ENCODE measurements at places on chromosomes 2 and 18. TPM values are rescaled to one million over a fixed set of nuclear protein-coding genes. Genes with fewer than 3 reads are reported as not detected.

Gene ACVR2A
- total RNA-seq = 2.5 TPM

DNA sequence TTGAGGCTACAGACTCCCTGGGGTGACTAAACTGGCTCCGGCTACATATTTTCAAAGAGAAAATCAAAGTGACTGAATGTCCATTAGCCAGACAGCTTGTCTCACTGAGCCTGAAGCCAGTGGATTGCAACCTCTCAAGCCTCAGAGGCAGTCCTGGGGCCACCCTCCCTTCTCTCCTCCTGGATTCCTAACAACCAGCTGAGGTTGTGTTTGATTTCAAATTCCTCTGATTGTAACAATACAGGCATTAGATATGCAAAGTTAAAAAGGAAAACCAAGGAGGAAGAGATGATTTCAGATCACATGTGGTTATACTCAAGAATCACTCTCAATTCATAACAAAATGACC is 101.0 kb upstream of the LMAN1 start:
- H3K27ac ChIP-seq = no peak overlapping the region
- no peaks in the 10 kb centered on the region for H3K36me3 ChIP-seq
- H3K4me1 ChIP-seq = no peaks in the 10 kb centered on the region
- no peak for DNase-seq
- no peak overlapping the region for H3K4me3 ChIP-seq

GRCh38 chr2:46870051-46870839 is 45.4 kb downstream of the MCFD2 start:
- H3K4me3 ChIP-seq = no peak overlapping the region
- no peaks in the 10 kb centered on the region for H3K4me1 ChIP-seq
- no peak for DNase-seq
- H3K36me3 ChIP-seq = no peaks in the 10 kb centered on the region
- H3K27ac ChIP-seq = no peak overlapping the region

DNA sequence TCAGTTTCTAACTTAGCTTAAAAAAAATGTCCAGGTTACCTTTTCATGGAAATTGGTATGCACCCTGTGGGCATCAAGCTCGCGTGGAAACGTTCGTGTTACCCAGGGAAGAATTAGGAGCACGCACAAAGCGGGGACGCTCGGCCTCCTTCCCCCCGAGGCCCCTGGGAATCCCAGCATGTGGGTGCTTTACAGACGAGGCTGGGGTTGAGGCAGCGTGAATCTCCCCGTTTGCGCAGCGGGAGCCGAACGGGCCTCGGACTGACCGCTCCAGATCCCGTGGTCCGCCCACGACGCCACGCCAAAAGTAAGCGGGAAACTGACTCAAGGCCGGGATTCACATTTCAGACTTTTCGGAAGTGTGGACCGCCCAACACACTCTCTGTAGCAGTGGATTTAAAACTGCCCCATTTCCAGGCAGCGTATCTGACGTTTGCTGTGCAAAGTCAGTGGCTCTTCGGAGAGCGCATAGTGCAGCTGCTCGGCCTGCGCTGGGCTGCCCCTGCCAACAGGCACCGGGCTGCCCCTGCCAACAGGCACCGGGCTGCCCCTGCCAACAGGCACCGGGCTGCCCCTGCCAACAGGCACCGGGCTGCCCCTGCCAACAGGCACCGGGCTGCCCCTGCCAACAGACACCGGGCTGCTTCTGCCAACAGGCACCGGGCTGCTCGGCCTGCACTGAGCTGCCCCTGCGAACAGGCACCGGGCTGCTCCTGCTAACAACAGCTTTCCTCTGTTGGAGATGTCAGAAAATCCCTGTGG is 49.7 kb downstream of the SH3YL1 start:
- no peaks in the 10 kb centered on the region for H3K36me3 ChIP-seq
- no peaks in the 10 kb centered on the region for H3K4me1 ChIP-seq
- no peak overlapping the region for H3K27ac ChIP-seq
- H3K4me3 ChIP-seq = no peak overlapping the region

Gene DSG1
- not detected for total RNA-seq

Gene ST8SIA5
- not detected for total RNA-seq

- H3K4me1 ChIP-seq = peaks cover 13% of the 10 kb centered on the region
- DNase-seq = no peak
- H3K27ac ChIP-seq = no peak overlapping the region
- peaks cover 40% of the 10 kb centered on the region for H3K27me3 ChIP-seq
These were observed 3.7 kb downstream of the TNFRSF11A start for GRCh38 chr18:62328586-62329525.

DNA sequence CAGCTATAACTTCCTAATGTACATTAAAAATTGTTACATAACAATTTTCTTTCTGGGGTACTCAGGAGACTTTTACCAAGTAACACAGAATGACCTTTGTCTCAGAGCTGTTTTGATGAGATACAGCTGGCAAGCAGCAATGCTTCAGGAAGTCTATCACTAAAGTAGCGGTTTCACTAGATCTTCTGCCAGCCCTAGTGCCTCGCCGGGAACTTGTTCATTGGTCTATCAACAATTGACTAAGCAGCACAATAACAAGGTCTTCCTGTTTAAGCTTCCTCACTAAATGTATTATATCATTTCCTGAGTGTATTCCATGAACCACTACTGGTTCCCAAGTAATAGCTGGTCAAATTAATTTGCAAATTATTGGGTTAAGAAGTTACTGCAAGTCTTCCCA is 69.2 kb downstream of the TRIP12 start:
- H3K27ac ChIP-seq = no peak overlapping the region
- DNase-seq = peak; percentile 34
- H3K27me3 ChIP-seq = no peaks in the 10 kb centered on the region

- H3K4me1 ChIP-seq = no peaks in the 10 kb centered on the region
- DNase-seq = no peak
- H3K36me3 ChIP-seq = no peaks in the 10 kb centered on the region
- H3K27me3 ChIP-seq = no peaks in the 10 kb centered on the region
- no peak overlapping the region for H3K4me3 ChIP-seq
These were observed 235.9 kb downstream of the KLHL29 start for GRCh38 chr2:23620841-23621341.

DNA sequence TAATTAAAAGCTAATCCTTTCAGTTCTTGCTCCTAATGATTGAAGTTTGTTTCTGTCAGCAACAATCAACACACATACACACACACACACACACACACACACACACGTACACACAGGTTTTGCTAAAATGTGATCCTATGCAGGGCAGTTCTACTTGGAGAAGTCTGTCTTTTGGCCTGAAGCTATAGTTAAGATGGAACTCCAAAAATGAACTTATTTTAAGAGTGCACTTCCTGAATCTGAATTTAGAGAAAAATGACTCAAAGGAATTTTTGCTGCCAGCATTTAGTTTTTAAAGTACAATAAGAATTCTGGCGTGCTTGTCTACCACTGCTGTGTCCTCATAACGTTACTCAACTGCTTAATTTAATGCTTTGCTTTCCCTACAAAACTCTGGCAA is 6.6 kb downstream of the GALNT5 start:
- no peaks in the 10 kb centered on the region for H3K27me3 ChIP-seq
- no peaks in the 10 kb centered on the region for H3K36me3 ChIP-seq
- no peaks in the 10 kb centered on the region for H3K4me1 ChIP-seq
- H3K4me3 ChIP-seq = no peak overlapping the region
- no peak for DNase-seq
- H3K27ac ChIP-seq = peak overlapping the region; percentile 35

GRCh38 chr2:10202131-10202665 is 79.7 kb downstream of the RRM2 start:
- H3K36me3 ChIP-seq = no peaks in the 10 kb centered on the region
- no peaks in the 10 kb centered on the region for H3K27me3 ChIP-seq
- no peak overlapping the region for H3K27ac ChIP-seq
- no peak for DNase-seq
- H3K4me3 ChIP-seq = no peak overlapping the region

DNA sequence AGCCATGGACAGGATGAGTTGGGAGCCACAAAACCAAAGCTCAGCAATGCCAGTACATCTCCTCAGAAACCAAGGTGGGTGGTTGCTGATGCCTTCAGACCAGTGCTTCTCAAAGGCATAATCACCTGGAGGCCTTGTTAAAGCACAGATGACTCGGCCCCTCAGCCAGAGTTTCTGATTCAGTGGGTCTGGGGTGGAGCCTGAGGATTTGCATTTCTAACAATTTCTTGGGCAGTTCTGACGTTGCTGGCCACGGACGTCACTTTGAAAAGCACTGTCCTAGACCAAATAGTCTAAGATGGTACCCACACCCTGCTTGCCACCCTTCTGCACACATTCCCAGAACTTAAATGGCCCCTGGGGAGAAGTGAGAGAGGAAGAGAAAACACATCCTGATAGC is 24.1 kb upstream of the CDH2 start:
- no peak for DNase-seq
- no peaks in the 10 kb centered on the region for H3K4me1 ChIP-seq
- H3K36me3 ChIP-seq = no peaks in the 10 kb centered on the region
- H3K27ac ChIP-seq = no peak overlapping the region
- no peaks in the 10 kb centered on the region for H3K27me3 ChIP-seq

DNA sequence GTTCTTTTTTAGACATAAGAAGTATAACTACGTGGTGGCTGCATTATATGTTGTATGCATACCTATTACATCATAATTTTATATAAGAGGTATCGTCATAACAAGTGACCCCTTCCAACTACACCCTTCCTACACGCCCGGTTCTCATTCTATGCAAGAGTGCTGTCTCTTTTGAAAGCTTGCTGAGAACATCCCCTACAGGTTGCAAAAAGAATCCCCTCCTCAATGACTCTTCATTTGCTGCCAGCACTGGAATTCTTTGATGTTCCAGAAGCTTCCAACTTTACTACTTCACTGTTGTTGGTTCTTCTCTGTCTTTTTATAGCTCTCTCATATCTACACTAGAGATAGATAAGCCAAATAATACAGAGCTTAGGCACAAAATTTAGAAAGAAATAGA is 66.4 kb downstream of the CDH7 start:
- H3K27ac ChIP-seq = no peak overlapping the region
- H3K4me1 ChIP-seq = no peaks in the 10 kb centered on the region
- DNase-seq = no peak
- H3K36me3 ChIP-seq = no peaks in the 10 kb centered on the region

- DNase-seq = peak; percentile 23
- no peak overlapping the region for H3K27ac ChIP-seq
- peaks cover 7% of the 10 kb centered on the region for H3K4me1 ChIP-seq
These were observed 29.9 kb downstream of the ANO7 start for GRCh38 chr2:241218131-241219029.

Gene SCN7A
- not detected for total RNA-seq

DNA sequence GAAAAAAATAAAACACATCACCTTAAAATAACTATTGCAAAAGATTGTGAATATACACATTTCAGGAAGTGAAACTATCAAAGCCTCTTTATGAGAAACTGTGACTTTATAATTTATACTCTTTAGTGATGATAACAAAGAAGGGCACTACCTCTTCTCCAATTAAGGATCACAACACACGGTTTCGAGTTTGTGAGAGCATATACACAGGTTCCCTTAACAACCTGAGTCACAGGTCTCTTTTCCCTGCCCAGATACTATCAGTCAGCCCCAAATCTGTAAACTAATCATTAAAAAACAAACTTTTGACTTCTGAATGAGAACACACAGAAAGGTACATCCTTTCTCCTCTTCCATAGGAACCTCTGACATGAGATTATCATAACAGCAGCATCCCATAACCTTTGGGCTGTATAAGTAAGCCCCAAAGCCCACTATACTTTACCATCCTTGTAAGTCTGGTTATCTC is 44.9 kb downstream of the PTPN2 start:
- H3K36me3 ChIP-seq = no peaks in the 10 kb centered on the region
- H3K27ac ChIP-seq = peak overlapping the region; percentile 51
- DNase-seq = peak; percentile 35
- no peaks in the 10 kb centered on the region for H3K27me3 ChIP-seq
- H3K4me3 ChIP-seq = peak overlapping the region; percentile 13

GRCh38 chr2:78439122-78439521 is 586.4 kb upstream of the REG3G start:
- DNase-seq = no peak
- H3K4me1 ChIP-seq = no peaks in the 10 kb centered on the region
- H3K27me3 ChIP-seq = no peaks in the 10 kb centered on the region
- H3K27ac ChIP-seq = no peak overlapping the region
- H3K4me3 ChIP-seq = no peak overlapping the region
